ENCODE measurements at places on chromosomes 5 and 9.

DNA sequence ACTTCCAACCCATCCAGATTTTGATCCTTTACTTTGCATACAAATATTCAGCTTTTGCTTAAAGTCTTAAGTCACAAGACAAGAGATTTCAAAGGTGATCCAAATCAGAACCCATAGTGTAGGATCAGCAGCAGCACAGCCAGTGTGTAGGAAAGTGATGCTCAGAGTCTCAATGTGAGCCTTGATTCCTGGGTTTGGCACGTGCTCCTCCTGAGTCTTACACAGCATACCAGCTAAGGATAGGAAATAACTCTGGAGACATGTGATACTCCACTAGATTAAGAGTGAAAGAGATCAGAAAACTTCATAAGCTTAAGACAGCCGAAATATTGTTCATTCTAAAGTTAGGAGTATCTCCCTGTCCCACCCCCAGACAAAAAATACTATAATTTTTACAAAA lies 344.9 kb downstream of the SEMA5A start:
- no peak for DNase-seq

- no peak for DNase-seq
Observed at GRCh38 chr5:994272-994607, 14.4 kb upstream of the NKD2 start.

DNA sequence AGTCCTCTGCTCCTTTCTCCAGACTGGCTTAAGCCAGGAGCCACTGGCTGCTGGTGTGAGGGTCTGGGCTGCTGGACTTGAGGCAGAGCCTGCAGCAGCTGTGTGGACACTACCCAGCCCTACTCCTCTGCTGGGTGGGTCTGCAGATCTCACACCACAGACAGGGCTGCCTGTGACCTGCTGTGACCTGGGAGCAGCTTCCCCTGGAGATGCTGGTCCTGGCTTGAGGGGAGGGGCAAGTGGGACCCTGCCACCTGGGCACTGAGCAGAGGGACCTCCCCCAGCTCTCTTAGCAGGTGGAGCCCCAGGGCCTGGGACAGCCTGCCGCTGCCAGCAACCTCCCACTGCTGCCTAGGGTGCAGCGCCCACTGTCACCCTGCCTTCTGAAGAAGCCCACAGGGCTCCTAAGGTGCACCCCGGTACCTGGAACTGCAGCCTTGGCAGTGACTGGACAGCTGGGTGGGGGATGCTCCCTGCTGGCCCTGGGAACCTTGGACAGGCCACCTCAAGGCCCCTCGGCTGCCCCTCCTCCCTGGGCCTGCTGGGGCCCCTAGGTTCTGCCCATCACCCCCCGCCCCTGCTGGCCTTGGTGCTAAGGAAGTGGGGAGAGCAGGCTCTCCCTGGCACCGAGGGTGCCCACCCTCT lies 9.1 kb downstream of the CACFD1 start:
- no peak for DNase-seq

GRCh38 chr5:88438006-88438405 lies 169.4 kb upstream of the TMEM161B start:
- DNase-seq, result no peak

GRCh38 chr5:11319836-11320580 lies 559.0 kb upstream of the DAP start:
- no peak for DNase-seq

DNA sequence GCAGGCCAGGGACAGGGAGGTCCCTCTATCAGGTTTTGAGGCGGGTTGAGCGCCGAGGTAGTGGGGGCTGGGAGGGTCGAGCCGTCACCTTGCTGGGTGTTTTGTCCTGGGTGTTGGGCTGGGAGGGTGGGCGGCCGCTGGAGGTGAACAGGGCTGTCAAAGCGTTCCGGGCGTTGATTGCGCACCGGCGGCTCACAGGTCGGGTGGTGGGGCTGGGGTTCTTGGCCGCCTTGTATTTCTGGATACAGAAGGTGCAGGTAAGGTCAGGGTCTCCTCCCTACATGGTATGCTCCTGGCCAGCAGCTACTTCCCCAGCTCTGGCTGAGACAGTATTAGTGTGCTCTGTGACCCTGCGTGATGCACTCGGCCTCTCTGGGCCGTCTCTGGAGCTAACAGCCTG lies 6.1 kb downstream of the BBLN start:
- no peak for DNase-seq

DNA sequence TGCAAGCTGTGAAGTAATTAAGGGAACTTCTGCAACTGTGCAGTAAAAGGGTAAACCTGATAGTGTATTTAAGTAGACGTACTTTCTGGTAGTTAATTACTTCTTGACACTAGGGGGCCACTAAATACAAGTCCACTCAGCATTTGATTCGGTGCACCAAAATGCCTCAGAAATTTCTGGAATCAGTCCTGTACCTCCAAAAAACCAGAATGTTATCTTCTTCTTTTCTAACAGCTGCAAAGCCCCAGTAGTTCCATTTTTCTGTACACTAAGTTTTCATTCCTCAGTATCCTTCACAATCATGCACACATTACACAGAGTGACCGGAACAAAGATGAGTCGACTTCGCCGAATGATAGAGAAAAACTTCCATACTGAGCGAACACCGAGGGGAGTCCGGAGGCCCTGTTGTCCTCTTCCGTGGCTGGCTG lies 484 bp downstream of the GFM2 start:
- DNase-seq, result no peak

DNA sequence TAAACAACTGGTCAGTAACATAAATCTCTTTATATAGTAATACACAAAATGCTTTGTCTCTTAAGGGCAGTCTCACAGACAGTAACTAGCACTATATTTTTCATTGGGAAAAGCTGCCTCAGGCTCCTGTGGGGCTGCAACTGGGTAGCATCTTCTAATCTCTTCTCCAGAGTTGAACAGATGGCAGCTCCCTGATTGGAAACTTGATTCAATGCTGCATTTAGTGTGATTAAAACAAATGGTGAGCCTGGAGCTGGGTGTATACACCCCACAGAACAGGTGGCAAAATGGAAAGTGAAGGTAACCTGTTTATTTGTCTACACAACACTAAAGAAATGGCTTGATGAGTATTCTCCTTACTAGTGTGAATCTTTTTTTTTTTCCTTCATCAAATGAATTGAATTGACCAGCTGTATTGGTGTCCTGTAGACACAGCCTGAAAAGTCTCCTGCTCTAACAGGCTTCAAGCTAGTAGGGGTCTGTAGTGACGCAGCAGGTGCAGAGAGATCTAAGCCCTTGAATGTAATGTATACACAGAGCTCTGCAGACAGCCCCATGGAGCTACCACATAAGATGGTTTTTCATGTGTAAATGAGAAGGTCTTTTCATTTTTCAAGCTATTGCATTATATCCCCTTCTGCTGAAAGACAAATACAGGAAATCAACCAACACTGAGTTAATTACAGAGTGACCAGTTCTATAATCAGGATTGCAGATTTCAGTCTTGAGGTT lies 43.3 kb downstream of the IZUMO3 start:
- no peak for DNase-seq

- peak; percentile 78 for DNase-seq
Observed at GRCh38 chr9:127388037-127388855, 8.7 kb upstream of the SLC2A8 start.

- DNase-seq, result no peak
Observed at GRCh38 chr5:113969901-113970300, 392.0 kb upstream of the KCNN2 start.

- no peak for DNase-seq
Observed at GRCh38 chr5:181145133-181145532, 2.3 kb upstream of the OR2V2 start.

DNA sequence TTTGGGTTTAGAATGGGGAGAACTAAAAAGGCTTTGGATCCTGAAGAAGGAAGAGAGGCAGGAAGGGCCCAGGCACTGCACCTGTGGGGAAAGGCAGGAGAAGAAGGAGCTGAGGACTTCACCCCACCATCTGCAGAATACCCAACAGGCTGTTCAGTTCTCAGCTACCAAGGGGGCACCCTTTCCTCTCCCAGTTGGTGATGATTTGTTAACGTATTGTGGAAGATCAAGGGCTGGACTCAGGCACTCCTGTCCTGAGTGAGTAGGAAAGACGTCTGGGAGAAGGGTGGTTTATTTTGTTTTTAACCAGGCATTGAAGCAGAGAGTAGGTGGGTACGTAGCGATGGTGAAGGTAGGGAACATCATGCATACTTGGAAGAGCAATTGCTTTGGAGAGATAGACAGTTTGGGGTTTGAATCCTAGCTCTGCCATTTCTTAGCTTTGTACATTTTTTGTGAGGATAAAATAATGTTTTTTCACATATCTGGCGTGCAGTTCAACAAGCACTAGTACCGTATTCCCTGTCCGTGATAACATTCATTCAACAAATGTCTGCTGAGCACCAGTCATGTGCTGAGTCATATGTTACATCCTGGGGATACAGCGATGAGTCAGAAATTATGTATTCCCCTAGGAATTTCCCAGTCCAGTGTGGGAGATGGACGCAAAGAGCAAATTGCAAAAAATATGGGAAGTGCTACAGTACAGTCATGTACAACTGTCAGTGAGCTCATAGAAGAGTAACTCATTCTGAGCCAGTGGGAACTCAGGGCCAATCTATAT lies 2.1 kb downstream of the MSANTD3 start:
- DNase-seq, result no peak

DNA sequence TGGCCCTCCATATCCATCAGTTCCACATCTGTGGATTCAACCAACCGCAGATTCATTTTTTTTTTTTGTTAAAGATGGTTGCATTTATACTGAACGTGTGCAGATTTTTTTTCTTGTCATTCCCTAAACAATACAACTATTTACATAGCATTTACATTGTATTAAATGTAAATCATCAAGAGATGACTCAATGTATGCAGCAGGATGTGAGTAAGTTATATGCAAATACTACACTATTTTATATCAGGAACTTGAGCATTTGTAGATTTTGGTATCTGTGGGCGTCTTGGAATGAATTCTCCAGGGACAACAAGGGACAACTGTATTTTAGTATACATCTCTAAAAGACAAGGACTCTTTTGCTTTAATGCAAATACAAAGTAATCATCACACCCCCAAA lies 299.2 kb upstream of the ZNF608 start:
- DNase-seq, result no peak

DNA sequence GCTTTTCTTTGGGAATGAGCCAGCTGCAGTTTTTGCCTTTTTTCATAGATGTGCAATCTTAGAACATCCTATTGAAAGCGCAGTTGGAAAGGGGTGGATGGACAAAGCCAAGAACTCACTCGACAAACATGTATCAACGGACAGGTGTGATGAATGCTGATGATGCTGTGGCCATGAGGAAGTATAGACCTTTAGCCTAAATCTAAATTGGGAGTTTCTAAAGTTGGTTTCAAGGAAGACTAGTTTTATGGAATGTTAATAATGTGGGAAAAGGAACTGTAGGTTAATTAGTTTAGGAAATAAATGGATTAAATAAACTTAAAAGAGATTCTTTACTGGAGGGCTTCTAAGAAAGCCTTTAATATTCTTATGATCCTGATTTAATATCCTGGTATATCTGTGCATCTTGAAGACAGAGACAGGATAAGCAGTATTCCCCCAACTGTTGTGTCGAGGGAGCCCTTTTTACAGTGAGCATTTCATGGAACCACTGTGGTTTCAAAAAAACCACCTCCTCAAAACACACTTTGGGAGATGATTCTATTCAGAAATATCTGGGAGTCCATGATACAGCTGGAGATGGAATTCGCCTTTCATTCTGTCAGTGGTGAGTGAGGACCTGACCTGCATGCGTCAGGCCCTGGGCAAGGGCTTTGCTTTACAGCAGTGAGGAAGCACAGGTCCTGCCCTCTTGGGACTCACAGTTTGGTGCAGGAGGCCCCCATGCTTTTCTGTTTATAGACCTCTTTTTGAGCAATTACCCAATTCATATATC lies 82.6 kb downstream of the AOPEP start:
- DNase-seq, result no peak

DNA sequence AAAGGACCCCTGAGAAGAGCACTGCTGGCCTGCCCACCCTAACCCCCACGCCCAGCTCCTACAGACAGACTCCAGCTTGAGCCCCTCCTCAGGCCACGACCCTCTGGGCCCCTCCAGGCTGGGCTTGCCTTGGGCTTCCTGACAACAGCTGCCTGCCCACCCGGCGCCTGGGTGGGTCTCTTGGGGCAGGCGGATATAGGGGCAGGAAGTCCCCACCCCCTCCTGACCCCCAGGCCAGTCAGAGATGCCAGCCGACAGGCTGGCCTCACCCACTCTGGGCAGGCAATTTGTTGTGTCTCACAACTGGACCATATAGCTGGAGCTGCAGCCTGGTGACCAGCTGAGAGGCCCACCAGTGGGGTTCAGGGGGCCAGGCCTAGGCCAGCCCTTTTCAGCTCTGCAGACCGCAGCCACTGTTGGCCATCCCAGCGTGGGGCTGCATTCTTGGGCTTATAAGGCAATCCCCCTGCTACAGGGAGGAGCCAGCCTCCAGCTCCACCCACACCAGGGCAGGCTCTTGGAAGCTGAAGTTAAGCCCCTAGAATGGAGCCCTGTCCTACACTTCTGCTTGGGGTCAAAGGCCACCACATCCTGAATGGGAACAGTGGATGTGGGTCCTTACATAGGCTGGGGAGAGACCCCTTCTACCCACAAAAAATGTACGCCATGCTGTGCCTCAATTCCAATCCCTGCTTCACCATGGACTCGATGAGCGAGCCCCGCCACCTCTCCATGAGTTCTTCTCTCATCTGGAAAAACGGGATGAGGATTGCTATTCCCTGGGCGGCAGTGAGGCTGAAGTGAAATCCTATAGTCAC lies 2.0 kb downstream of the PDLIM7 start:
- no peak for DNase-seq

DNA sequence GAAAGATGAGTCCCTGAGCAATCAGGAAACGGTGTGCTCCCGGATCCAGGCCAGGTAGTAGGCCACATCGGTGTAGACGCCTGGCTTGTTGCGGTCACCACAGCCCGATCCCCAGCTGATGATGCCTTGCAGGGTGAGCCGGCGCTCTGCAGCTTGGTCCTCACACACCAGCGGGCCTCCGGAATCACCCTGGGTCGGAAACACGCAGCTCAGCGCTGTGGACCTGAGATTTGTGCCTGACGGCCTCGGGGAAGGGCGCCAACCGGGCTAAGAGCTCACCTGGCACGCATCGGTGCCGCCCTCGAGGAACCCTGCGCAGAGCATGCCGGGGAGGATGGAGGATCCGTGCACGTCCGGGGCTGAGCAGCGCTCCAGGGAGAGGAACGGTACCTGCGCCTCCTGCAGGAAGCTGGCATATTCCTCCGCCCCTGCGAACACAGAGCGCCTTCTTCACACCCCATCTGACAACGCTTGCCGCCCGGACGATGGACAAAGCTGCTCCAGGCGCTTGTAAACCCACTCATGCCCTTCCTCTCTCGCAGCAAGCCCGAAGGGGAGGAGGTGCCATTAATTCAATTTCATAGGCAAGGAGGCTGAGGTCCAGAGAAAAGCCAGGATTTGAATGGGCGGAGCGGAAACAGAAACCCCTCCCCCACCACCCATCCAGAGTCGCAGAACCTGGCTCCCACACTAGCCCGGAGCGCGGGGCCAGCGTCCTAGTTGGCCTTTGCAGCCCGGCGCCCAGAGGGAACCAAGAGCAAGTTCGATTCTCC lies 2.0 kb upstream of the PFN3 start:
- DNase-seq, result peak; percentile 55

Data from stimulated activated CD4-positive, alpha-beta T cell treated with anti-CD3 and anti-CD28 coated beads, Interleukin-1b, Interleukin-23, amount 100 ng/mL, for 24 hours (primary cell).